Activated CD8-positive, alpha-beta T cell treated with anti-CD3 and anti-CD28 coated beads for 36 hours (primary cell): ENCODE measurements at places on chromosomes 13 and 19. TPM values are rescaled to one million over a fixed set of nuclear protein-coding genes. Genes with fewer than 3 reads are reported as not detected.

RXFP2 gene
- total RNA-seq = not detected

MISP gene
- total RNA-seq = not detected

IL12RB1 gene
- total RNA-seq = 27.2 TPM

NLRP11 gene
- not detected for total RNA-seq

PSG4 gene
- not detected for total RNA-seq

TMEM190 gene
- total RNA-seq = not detected

ATP4B gene
- total RNA-seq = not detected

ACP7 gene
- not detected for total RNA-seq

DMKN gene
- total RNA-seq = 0.68 TPM

ZNF506 gene
- 45.5 TPM for total RNA-seq

CCNA1 gene
- not detected for total RNA-seq

MYO16 gene
- total RNA-seq = not detected

C1QTNF9B gene
- total RNA-seq = not detected

GRIK5 gene
- total RNA-seq = 0.95 TPM

CPT1C gene
- 1.0 TPM for total RNA-seq

TNNI3 gene
- total RNA-seq = not detected

NRTN gene
- not detected for total RNA-seq

ZNF626 gene
- 11.1 TPM for total RNA-seq

SIGLEC12 gene
- 0.34 TPM for total RNA-seq

PRODH2 gene
- total RNA-seq = not detected

KCNC3 gene
- total RNA-seq = 0.77 TPM

RAB4B gene
- total RNA-seq = 42.3 TPM

MAST1 gene
- total RNA-seq = 2.4 TPM

GFY gene
- not detected for total RNA-seq

AMER2 gene
- total RNA-seq = not detected

OR7D2 gene
- not detected for total RNA-seq

LGALS4 gene
- 0.72 TPM for total RNA-seq

ZNF274 gene
- 25.9 TPM for total RNA-seq

SLC1A6 gene
- not detected for total RNA-seq

ONECUT3 gene
- not detected for total RNA-seq

TNNT1 gene
- total RNA-seq = not detected

DPF1 gene
- total RNA-seq = 1.0 TPM

FAM32A gene
- 41.7 TPM for total RNA-seq

GPR12 gene
- total RNA-seq = not detected

NLRP12 gene
- 0.07 TPM for total RNA-seq

ZSCAN1 gene
- total RNA-seq = not detected

PCP2 gene
- total RNA-seq = 4.8 TPM

COL4A1 gene
- not detected for total RNA-seq

ZNF723 gene
- total RNA-seq = not detected

CKM gene
- not detected for total RNA-seq

ETV2 gene
- 1.4 TPM for total RNA-seq

FUT3 gene
- not detected for total RNA-seq

PABPC3 gene
- 1.9 TPM for total RNA-seq

TMEM221 gene
- total RNA-seq = not detected

FFAR2 gene
- total RNA-seq = not detected

C19orf53 gene
- total RNA-seq = 128 TPM

FUT1 gene
- 0.09 TPM for total RNA-seq

SIRT6 gene
- 26.9 TPM for total RNA-seq

CAMSAP3 gene
- 0.25 TPM for total RNA-seq

PLPP2 gene
- not detected for total RNA-seq

EBI3 gene
- 7.2 TPM for total RNA-seq

SCGB2B2 gene
- total RNA-seq = 0.47 TPM
